ENCODE measurements at places on chromosomes 7 and 10.

GRCh38 chr10:34237898-34238455 lies 577.1 kb downstream of the PARD3 start:
- DNase-seq: no peak

DNA sequence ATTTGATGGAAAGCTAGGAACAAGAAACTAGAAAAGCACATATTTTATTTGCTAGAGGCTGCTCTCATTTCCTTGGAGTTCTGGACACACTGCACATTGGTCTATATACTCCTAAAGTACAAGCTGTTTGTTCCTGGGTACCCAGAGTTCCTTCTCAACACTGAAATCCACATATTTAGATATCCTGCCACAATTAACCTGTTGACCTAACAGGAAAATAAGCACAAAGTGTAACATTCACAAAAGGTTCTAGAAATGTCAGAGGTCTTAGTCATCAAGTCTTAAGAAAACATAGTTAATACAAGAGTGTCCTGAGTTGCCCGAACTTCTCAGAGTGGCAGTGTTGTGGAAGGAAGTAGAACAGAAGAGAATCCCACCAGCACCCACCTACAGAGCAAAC lies 115.6 kb downstream of the ELMO1 start:
- DNase-seq: no peak

DNA sequence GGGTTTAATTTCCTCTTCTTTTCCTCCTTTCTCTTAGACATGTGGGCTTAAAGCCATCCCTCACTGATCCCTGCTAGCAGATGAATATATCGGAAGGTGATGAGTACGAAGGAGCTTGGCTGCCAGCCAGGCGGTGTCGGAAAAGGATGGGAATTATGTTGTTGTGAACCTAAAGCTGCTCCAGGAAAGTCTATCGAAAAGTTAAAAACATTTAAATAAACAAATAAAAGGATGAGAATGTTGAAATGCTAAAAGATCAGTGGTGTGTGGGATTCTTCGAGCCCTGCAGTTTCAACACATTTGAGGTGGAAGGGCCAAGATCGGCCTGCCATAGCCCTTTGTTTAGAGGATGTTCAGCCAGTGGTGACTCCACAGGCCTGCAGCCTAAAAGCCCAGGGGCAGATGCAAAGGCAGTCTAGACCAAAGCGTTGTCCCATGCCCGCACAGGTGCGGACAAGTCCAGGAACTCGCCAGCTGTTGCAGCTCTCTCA lies 107.9 kb downstream of the JCAD start:
- no peak for DNase-seq

DNA sequence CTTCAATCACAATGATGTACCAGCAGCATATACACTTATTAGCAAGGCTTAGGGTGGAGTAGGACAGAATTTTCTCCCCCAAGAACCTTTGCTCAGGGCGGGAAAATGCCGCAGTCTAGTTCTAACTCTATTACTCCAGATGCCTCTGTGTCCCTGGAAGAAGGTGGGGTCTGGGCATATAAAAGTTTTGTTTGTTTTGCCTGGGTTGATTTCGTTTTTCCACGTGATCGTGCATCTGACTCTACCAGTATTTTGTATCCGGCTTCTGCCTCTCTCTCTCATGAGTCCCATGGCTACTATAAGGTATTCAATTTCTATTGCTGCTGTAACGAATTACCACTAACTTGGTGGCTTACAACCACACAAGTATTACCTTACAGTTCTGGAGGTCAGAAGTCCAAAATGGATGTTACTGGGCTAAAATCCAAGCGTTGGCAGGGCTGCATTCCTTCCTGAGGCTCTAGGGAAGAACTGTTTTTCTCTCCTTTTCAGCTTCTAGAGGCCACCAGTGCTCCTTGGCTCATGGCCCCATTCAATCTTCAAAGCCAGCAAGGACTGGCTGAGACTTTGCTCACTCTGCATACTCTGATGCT lies 181.2 kb upstream of the PRSS58 start:
- no peak for DNase-seq

- no peak for DNase-seq
Observed at GRCh38 chr7:98956937-98957336, 78.6 kb downstream of the TRRAP start.

GRCh38 chr7:91694351-91694841 lies 186.1 kb downstream of the MTERF1 start:
- no peak for DNase-seq

DNA sequence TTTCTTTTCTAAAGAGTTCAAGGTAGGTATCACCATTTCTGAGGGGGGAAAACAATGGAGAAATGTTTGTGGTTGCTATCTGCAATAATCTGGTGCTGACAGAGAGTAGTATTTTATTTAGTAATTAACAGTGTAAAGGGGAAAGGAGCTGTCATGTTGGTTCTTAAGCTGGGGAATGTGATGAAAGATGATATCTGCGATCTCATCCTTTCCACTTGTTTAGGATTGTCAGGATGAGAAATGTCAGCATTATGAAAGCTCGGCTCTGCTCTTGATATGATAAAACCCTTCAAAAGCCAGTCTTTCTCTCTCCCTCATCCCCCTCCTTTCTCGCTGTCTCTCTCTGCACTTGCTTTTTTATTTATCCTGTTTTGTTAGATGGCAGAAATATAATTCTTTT lies 106.1 kb downstream of the POU6F2 start:
- no peak for DNase-seq

GRCh38 chr10:26222563-26222962 lies 6.0 kb downstream of the GAD2 start:
- DNase-seq: no peak

DNA sequence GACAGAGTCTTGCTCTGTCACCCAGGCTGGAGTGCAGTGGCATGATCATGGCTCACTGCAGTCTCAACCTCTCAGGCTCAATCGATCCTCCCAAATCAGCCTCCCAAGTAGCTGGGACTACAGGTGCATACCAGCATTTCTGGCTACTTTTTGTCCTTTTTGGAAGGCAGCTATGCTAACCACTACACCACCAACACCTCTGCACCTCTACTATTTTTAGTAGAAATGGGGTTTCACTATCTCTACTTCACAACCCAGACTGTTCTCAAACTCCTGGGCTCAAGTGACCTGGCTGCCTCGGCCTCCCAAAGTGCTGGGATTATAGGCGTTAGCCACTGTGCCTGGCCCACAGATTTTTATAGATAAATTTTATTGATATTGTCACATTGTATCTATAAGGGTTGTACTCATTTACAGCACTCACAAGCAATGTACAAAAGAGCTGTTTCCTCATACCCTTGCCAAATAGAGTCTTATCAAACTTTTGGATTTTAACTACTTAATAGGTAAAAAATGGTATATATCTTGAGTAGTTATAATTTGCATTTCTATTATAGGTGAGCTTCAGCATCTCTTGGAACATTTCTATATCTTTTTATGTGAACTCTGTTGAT lies 23.7 kb downstream of the PRR15 start:
- no peak for DNase-seq

- DNase-seq: no peak
Observed at GRCh38 chr10:130160775-130161174, 24.6 kb downstream of the GLRX3 start.

DNA sequence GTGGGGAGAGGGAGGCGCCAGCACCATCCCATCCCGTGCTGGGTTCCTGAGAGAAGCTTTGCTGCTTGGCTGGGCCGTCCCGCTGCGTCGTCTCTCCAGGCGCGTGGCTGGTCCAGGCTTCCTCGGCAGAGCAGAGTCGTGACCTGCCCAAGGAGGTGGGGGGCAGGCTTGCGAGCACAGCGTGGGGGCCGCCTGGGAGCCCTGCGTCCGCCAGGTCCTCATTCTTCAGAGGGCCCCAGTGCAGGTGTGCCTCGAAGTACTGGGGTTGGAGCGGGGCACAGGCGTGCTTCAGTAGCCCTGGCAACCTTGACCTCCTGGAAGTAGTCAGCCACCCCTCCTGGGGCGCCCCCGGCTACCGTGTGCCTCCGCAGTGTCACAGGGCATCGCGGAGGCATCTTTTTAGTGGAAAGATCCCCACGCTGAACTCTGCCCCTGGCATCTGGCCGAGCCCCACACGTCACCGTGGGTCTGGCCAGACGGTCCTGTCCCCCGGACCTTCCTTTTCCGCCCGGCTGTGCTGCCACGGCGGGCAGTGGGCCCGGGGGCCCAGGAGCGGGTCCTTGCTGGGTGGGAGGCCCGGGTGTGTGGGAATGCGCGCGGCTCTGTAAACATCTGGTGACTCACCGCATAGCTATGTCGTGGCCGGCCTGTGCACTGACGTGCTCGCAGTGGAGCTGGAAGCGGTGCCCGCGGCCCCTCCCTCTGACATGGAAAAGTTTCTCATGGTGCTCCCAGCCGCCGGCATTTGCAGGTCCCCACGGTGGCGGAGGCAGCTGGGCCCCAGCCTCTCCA lies 6.4 kb downstream of the MAFK start:
- DNase-seq: peak; percentile 98

DNA sequence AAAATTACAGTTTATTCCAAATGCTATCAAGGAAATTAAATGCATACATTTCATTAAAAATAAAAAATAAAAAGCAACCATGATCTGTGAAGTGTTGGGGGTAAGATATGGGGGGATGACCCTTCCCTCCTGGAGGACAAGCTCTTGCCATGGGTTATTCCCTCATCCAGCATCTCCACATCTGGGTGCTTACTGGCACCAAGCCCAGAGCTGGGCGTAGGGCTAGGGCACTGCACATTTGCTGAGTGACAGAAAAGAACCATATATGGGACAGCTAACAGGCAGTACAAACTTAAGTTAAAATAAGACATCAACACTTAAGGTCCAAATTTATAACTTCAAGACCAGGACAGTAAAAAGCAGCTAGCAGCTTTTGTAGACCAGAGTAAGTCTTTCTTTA lies 10.2 kb downstream of the CCDC6 start:
- no peak for DNase-seq

GRCh38 chr7:73715648-73716317 lies 3.7 kb downstream of the STX1A start:
- DNase-seq: peak; percentile 97

GRCh38 chr10:35409094-35409582 lies 72.8 kb downstream of the CCNY start:
- peak; percentile 54 for DNase-seq

GRCh38 chr7:94669773-94670495 lies 14.0 kb upstream of the SGCE start:
- no peak for DNase-seq

GRCh38 chr10:24331457-24331856 lies 122.5 kb downstream of the KIAA1217 start:
- DNase-seq: no peak

- DNase-seq: peak; percentile 35
Observed at GRCh38 chr10:110207011-110207804, at the start of gene MXI1. Gene MXI1 (plus strand): TSS chr10:110207605. CDS start chr10:110207809, 204 bp downstream.

DNA sequence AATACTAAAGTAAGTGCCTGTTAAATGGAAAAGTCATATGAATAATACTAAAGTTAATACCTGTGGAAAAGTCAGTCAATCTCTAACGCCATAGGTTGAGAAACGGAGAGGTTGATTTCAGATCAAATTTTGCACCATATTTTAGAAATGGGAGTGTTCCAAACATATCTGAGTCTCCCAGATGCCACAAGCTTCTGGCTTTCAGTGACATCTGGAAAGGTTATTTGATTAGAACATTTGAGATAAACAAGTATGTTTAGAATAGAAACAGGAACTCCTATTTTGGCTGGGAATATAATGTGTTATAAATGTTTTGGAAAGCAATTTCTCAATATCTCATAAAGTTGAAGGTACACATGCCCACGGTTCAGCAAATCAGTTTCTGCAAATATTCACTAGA lies 5.8 kb downstream of the MACC1 start:
- no peak for DNase-seq

DNA sequence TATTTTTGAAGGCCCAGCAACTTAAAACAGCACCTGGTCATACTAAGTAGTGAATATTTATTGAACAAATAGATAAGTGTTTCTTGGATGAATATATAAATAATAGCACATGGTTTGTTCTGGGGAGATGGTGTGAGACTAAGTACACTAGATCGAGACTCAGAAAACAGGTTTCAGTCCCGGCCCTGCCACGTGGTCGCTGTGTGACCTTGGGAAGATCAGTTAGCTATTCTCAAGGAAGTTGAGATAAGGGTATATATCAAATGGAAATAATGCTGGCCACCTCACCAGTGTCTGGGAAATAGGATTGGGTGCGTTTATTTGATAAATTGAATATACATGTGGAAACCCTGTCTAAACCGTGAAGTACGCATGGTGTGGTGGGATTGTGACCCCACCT lies 354.6 kb downstream of the SDK1 start:
- no peak for DNase-seq

DNA sequence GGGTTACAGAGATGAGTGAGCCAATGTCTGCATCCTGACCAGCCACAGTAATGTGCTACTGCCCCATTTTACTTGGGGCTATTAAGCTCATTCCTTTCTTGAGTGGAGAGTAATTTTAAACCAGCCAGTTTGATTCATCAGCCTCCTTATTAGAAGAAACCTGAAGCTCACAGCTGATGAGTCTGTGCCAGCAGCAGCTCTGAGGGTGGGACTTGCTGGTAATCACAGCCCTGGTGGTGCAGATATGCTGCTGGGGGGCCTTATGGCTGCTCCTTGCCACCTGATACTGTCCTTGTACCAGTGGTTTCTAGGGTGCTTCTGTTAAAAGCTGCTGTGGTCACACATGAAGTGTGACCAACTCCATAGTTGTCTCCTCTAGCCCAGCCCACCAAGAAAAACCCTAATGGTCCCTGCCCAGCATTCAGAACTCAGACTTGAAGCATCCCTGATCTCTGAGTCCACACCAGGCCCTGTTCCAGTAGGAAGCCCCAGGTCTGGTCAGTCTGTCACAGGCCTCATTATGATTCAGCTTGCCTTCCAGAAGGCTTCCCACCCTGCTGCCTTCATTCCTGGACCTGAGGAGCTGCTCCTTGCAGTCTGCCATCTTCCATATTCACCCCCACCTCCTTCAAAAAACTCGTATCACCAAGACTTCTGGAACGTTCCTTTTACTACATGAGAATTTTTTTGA lies 28.9 kb upstream of the RBM20 start:
- DNase-seq: no peak

DNA sequence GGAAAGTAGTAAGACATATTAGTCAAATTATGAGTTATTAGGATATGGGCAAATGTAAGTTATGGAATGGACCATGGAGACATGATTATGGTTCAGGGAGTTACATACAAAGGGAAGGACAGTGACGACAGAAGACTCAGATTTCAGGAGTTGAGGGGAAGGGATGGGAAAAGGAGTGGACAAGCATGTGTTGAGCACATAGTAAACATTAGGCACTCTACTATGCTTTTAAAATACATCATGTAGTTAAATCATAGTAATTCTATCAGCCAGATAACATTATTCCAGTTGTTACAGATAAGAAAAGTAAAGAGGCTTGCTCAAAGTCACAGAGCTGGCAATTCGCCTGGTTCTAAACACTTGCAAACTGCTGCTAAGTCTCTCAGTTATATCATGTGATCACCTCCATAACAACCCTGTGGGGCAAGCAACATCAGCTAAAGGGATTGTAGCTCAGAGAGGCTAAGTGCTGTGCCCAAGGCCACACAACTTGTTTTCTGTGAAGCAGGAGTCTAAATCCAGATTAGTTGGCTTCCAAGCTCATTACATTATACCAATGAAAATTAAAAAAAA lies 115.2 kb upstream of the MDFIC start:
- no peak for DNase-seq

Measured in amniotic stem cell (primary cell).